GOT3 (cell line): ENCODE measurements at places on chromosomes 2 and 18.

DNA sequence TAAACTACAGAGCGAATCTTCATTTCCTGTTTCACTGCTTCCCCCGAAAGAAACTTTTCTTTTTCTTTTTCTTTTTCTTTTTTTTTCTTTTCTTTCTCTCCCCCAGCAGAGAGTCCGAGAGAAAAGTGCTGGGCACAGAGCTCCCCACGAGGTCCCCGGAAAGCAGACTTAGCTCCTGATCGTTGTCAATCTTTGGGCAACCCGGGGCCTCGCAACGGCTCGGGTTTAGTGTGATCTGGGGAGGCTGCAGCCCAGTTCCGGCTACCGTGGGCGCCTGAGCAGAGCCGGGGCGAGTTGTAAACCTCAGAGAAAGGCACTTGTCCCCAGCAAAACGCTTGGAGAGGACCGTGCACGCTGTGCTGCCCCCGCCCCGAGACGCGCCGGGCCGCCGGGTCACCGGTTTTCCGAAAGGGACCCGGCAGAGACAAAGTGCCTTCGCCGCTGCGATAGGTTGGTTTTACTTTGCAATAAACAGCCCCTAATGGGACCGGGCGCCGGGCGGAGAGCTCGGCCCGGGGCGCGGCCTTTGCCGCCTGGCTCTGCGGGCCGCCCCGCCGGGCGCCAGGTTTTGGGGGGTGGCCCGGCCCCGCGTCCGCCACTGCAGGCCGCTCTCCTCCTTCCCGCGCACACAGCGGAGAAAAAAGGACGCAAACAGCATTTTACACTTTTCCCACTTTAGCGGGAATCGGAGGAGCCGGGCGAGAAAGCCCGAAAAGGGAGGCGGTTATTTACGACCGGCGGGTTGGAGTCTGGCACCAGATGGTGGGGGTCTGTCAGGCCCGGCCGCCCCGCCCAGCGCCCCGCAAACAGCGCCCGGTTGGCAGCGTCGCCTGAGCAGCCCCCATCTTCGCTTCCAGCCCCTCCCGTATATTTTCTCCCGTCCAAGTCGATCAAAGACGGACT lies 136.0 kb downstream of the INSIG2 start:
- no peak for DNase-seq

DNA sequence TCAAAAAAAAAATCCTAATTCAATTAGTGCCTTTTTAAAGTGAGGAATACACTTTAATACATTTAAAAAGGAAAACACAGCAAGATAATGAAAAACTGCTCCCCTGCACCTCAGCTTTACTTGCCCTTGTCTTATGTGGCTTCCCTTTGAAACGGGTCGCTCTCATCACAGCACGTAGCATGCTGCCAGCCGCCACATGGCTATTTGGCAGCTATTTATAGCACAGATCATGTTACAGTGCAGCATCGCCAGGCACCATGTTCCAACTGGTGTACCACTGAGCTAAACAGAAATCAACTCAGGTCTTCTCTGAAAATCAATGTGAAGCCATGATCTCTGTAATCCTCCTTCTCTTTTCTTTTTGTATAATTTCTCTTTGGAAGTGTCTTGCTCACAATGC lies 65.1 kb downstream of the TMEM182 start:
- no peak for DNase-seq

GRCh38 chr18:35050028-35050546 lies 8.9 kb downstream of the MAPRE2 start:
- DNase-seq: no peak

DNA sequence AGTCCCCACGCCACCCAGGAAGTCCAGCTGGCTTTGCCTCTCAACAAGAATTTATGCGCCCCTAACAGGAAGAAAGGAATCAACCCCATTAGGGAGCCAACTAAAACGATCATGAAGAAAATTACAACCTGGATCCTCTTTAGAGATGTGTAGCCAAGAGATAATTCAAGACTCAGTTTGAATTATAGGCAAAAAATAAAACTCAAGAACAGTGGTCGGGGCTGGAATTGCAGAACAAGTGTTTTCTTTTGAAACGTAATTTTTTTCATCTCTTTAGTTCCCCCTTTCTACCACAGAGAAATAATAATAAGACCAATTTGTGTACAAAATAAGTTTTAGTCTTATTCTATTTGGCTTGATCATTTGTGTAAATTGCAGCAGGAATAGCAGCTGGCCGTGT lies 22.4 kb downstream of the PDCD1 start:
- DNase-seq: no peak

- no peak for DNase-seq
Measured at GRCh38 chr2:105344704-105345345, 7.5 kb downstream of the C2orf49 start.

DNA sequence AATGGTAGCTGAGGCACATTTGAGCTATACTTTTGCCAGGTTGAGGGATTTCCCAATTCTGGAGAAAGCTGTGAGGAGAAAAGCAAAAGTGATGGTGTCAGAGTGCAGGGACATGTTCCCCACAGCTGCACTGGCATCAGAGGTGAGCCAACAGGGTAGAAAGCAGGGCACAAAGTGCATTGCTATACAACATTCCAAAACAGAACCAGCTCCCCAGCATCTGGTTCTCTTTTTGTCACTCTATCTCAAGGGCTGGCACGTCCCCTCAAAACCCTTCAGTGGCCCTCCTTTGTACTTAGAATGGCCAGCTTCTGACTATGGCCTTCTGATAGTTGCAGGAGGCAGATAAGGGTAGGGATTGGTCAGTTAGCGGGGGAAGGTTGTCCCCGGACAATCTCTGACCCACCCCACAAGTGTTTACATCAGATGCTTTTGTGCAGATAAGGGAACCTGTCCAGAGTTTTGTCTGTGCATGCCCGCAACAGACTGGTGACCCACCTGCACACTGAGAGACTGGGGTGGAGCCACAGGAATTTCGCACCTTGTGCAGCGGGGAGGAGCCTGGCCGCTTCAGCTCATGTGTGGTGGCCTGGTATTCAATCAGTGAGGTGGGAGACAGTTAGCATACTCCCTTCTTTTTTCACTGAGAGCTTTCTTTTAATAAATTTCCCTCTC lies 31.0 kb upstream of the TMEM17 start:
- no peak for DNase-seq

DNA sequence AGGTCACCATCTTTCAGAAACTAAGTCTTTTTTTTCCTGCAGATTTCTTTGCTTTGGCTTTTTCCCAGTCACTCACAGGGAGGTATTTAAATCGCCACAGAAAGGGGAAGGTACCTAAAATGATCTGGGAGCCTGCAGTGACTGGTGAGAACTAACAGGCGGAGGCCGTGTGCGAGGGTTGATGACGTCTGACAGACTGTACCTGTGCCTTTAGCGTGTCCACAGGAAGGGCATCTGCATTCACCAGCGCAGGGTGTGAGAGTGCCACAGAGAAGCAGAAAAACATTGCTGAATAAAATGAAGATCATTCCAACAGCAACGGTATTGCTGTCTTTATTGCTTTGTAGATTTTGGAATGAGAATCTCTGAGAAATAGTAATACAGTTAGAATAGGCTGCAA lies 5.7 kb downstream of the CTDP1 start:
- DNase-seq: no peak

DNA sequence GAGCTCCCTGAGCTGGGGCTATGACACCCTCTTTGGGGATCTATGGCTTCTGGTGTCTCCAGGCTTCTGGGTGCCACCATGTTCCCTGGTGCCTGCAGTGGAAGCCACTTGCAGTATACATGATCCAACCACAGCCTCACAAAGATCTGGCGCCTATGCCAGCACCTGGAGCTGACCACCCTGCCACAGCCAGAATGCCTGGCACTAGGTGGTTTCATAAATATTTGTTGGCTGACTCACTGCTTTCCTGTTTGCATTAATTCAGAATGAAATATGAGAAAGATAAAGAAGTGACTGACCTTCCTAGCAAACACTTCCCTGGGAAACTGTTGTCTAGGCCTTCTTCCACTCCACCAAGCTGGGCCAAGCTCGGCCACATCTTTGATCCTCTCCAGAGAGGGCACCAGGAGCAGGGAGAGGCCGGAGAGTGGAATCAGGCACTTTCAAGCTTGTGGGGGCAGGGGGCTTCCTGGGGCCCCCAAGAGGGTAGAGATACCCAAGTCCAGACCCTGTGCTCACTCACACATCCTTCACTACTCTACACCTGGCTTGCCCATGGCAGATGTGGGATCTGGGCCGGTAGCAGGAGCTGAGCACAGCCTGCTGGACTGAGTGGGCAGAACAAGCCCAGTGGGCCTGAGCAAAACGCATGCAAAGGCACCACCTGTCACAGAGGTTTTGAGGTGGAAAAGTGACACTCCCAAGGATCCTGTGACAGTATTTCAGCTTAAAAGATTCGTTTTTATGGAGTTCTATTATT lies 565.7 kb downstream of the SLC4A3 start:
- DNase-seq: no peak

DNA sequence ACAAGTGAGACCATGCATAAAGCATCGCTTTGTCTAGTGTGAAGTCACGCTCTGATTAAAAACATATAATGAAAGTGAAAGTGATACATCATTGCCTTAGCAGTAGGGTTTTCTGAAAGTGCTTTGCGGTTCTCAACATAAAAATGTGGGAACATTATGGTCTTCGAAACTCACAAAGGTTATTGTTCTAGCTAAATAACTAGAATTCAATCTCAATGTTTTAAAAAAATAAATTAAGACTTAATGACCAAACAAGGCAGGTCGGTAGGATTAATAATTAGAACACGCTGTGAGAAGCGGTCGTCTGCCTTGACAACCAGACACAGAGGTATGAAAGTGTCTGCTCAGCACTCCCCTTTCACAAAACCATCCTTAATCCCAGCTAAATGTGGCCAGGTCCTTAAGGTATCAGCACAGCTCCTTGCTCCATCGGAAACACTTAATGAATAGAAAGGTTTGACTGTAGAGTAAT lies 42.2 kb downstream of the KLHL14 start:
- no peak for DNase-seq

- no peak for DNase-seq
Measured at GRCh38 chr2:159773426-159773825, 24.6 kb downstream of the CD302 start.

DNA sequence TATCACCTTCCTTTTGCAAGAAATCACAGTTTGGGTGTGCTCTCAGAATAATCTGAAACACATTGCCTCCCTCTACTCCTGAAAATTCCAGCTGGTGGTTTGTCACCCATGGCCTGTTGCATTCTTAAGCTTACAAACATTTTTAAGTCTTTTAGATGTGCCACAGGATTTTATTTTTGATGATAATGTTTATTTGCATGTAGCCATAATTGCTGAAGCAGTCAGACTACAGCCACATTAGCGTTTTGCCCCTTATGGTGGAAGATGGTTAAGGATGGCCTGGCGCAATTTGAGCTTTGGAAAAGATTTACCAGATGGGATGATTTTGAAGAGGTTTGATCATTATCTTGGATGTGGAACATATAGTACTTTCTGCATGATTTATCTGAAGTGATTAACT lies 439.5 kb downstream of the MEIS1 start:
- no peak for DNase-seq

GRCh38 chr2:204268458-204268857 lies 276.8 kb upstream of the PARD3B start:
- no peak for DNase-seq
